ENCODE measurements at places on chromosomes 11 and 22. TPM values are rescaled to one million over a fixed set of nuclear protein-coding genes. Genes with fewer than 3 reads are reported as not detected.

DNA sequence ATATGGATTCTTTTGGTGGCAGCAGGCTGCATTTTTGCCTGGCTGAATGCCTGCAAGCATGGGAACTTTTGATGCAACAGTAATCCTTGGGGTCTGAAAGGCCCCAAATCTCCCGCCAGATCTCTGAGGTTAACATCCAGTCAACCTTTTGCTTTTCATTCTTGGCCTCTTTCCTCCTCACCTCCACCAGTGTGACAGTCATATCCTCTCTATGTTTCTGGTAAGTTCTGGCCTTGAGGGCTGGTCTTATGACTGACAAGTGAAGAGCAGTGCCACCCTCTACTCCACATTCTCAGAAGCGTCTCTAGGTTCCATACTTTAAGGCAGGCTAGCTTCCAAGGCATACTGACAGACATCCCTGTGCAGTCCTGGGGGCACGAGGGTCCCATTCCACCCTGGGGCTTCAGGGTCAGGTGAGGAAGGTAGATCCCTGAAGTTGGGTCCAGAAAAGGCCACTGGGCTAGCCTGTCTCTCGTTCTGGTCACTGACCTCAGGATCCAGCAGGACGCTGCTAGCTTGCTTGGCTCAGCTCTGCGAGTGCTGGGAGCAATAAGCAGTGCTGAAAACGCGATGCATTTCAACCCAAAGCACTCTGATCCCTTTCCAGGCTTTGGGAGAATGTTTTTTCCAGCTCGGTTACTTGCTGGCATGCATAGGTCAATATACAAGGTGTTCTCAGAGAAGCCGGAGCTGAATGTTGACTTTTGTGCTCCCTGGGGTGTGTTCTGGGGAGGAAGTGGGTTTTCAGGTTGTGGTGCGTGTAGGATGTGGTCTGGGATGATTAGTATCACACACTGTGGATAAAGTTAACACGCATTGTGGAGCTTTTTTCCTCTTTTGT lies 75.2 kb downstream of the PTPRJ start:
- no peak for DNase-seq

GRCh38 chr11:7577291-7578190 lies 63.7 kb downstream of the PPFIBP2 start:
- DNase-seq = no peak

- DNase-seq = no peak
Measured at GRCh38 chr11:41666951-41667653, 207.7 kb upstream of the LRRC4C start.

Gene ANO3
- 2.6 TPM for polyA plus RNA-seq

Gene CRYBB2
- 0.38 TPM for polyA plus RNA-seq

Gene OR10A5
- polyA plus RNA-seq = not detected

Measured in right renal pelvis (tissue), 4 donors.